Activated CD8-positive, alpha-beta T cell treated with anti-CD3 and anti-CD28 coated beads, Interleukin-2, amount 10 ng/mL, durations not matched to agents 7 days and 5 days (primary cell): ENCODE measurements at places on chromosomes 2 and 18. TPM values are rescaled to one million over a fixed set of nuclear protein-coding genes. Genes with fewer than 3 reads are reported as not detected.

NEURL3 gene
- total RNA-seq, result not detected

KCNG2 gene
- not detected for total RNA-seq

TMEM169 gene
- 1.2 TPM for total RNA-seq

MPPE1 gene
- 41.6 TPM for total RNA-seq

ATOH8 gene
- total RNA-seq, result 0.13 TPM

YIPF4 gene
- 29.2 TPM for total RNA-seq

PIK3C3 gene
- 40.4 TPM for total RNA-seq

VAMP8 gene
- total RNA-seq, result 148 TPM

AMER3 gene
- not detected for total RNA-seq

DNA sequence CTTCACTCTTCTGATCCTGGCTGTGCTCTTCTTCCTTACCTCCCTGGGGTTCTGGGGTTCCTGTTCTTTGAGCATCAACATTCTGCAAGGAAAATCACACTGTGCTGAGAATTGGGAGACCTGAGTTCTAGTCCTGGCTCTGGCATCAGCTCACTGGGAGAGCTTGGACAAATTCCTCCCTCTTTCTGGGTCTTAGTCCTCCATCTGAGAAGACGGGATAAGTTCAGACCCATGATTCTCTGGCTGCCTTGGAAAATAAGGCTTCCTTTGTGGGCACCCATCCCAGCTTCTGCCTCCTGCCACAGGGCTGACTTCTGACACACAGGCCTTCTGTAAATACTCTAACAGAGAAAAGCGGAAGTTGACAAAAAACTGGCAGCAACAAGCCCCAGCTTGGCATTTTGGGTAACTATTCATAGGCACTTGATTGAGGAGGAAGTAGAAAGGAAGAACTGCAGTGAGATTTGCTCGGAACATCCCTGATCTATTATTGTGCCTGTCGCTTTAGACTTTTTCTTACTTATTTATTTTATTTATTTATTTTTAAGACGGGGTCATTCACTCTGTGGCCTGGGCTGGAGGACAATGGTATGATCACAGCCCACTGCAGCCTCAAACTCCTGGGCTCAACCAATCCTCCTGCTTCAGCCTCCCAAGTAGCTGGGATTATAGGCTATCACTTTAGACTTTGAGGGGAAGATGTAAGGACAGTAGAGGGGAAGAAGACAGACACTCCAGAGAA lies 7.9 kb downstream of the PCBP1 start:
- peak; percentile 74 for DNase-seq

GRCh38 chr2:16260041-16260830 lies 319.9 kb downstream of the MYCN start:
- no peak for DNase-seq

DNA sequence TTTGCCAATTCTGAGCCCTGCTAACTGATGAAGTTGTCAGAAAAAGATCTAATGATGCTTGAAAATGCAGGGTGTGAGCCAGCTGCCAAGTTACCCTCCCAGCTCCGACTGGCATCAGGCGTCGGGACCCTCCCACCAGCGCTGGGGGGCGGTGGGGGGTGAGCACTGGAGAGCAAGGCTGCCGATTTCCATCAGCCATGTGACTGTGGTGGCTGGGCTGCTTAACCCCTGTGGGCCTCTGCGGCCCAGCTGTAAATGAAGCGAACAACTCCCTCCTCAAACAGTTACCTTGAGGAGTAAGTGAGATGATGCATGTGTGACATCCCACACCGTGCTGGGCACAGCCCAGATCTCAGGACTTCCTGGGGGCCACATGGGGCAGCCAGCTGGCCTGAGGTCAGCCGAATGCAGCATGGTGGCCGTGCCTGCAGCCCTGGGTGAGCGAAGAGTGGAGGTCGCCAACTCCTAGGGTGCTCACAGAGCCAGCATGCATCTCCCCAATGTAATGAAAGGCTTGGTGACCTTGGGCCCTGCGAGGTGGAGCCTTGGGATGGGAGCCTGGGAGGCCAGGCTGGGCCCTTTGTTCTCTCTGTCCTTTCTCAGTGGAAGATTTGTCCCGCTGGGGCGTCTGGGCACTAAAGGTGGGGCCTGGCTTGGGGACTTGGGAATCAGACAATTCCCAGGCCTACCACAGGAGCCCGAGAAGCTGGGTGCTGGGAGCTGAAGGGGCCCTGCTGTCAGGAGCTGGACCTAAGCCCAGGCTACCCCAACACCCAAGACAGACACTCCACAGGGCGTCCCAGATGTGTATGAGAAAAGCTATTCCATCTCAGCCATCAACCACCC lies 25.1 kb downstream of the CIB4 start:
- DNase-seq, result no peak

- DNase-seq, result no peak
Observed at GRCh38 chr2:204329532-204329931, 215.7 kb upstream of the PARD3B start.

DNA sequence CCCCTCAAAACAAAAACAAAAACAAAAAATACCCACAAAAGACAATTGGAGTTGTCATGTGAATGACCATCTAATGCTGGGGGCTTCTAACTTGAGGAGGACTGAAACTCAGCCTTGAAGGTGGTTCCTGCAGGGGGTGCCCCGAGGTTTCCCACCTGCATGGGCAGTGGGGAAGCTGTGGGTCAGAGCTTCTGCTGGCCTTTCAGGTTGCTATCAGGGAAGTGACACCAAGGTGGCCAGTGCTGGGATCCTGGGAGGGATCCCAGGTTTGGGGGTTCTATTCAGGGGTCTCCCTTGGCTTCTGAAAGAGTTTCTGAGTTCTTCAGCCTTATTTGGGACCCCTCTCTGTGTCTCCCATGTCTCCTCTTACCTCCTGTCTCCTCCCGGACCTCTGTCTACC lies 62.8 kb downstream of the LDLRAD4 start:
- DNase-seq, result no peak

DNA sequence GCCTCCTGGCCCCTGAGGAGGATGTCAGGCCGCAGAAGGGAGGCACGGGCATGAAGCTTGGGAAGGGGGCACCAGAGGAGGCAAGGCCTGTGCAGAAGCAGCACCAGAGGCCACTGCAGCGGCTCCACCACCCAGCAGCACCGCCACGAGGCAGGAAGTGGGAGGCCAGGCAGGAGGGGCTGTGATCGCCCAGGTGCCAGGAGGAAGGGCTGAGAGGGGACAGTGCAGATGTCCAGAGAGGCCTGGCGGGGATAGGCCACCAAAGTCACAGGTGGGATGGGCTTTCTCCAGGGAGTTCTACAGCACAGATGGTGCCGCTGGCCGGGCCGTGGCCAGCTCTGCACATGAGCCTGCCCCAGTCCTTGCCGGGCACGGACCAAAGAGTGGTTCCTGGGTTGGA lies 6.0 kb upstream of the ALPI start:
- no peak for DNase-seq

DNA sequence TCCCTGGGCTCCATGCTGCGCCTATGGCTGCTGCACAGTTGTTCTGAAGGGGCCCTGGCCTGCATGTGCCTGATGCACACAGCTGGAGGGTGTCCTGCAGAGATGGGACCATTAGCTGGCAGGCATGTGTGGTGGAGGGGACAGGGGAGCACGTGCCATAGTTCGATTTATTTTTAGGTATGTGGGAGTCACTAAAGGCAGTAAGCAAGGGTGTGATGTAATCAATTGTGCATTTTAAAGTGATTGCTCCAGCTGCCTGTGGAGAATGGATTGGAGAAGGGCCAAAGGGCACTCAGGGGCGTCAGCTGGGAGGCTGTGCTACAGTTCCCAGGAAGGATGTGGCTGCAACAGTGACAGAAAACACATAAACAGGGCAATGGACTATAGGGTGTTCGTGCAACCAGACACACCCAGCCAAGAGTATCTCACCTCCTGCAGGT lies 205.1 kb downstream of the ARL4C start:
- DNase-seq, result peak; percentile 70

DNA sequence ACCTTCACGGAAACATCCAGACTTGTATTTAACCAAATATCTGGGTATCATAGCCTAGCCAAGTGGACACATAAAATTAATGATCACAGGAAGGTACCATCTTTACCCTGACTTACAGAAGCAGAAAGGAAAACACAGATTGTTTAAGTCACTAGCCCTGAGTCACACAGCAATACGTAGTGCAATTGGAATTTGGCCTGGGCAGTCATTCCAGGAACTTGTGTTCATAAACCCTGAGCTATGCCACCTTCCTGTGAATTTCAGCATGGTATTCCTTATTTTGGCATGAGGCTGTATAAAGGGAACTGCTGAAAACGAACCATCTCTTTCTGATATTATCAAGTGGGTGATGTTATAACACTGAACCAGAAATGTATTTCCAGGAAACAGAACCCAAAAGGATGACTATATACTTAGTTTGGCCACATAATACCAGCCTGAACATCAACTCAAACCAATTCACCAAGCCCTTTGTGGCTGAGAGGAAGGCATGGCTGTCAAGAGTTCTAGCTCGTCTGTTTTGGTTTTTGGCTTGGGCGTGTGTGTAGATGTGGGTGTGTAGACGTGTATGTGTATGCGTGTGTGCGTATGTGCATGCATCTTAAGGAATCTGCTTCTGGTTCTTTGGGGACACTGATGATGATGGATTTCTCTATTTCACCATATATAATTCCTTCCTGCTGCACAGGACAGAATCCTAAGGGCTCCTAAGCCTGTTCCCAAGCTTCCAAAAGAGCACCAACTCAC lies 533.4 kb upstream of the ID2 start:
- no peak for DNase-seq

DNA sequence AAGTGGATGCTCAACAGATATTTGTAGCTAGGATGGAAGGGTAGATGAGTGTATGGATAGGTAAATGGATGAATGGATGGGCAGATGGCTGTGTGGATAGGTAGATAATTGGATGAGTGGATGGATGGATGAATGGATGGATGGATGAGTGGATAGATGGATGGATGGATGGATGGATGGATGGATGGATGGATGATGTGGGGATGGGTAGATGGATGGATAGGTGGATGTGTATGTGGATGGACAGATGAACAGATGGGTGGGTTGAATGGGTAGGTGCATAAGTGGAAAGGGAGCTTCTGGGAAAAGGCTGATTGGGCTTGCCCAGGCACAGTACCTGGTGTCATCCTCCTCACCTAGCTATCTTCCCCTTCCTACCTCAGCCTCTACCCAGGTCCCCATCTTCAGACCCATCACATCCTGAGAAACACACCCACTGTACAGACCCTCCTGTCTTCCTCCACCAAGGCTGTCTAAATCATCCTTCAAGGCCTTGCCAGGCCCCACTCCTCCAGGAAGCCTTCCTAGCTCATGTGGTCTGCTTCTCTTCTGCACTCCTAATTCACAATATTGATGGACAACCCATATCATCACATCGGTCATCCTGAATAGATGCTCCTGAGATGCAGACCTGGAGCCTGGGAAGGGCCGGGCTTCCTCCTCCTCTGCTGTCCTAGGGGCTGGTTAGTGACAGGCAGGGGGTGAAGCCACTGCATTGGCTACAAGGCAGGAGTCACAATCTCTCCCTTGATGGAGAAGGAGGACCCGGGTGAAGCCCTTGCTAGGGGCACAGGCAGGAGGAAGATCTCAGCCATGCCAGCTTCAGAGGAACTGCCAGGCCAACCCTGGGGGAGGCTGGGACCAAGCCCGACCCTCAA lies 49.4 kb downstream of the SMAD7 start:
- no peak for DNase-seq
